ENCODE measurements at places on chromosomes 6 and 20. TPM values are rescaled to one million over a fixed set of nuclear protein-coding genes. Genes with fewer than 3 reads are reported as not detected.

GRCh38 chr6:286681-287488 is 5.4 kb upstream of the DUSP22 start:
- no peak for DNase-seq

DNA sequence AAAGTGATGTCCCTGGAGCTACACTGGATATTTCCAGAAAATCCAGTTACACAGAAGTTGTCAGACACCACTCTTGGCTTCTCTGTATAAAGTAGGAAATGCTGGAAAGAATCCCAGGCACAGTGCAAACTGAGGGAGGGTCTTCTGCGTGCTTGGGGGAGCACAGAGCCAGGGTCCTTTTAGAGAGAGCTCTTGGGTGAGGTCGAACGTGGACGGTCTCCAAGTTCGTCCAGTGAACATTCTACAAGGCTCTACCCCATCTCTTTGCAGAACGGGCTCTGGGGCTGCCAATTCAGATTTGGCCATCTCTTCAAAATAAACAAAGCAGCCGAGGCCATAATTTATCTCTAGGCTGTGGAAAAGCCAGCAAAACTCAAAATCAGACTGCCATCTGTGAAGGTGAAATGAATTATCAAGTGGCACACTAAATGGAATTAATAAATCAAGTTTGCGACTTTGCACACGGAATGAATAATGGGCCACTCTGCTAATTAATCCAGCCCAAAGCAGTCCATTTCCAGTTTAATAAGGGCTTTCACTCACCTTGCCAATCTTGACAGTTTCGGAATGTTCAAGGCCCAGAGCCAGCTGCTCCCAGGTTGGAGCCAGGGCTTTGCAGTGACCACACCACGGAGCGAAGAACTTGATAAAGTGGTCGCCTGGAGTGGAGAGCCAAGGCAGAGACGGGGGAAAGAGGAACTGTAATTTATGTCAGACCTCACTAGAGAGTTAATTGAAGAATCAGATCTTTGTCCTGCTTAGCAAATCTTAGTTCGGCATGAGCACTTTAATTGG is 19.3 kb downstream of the TXNDC5 start:
- no peak for DNase-seq

DNA sequence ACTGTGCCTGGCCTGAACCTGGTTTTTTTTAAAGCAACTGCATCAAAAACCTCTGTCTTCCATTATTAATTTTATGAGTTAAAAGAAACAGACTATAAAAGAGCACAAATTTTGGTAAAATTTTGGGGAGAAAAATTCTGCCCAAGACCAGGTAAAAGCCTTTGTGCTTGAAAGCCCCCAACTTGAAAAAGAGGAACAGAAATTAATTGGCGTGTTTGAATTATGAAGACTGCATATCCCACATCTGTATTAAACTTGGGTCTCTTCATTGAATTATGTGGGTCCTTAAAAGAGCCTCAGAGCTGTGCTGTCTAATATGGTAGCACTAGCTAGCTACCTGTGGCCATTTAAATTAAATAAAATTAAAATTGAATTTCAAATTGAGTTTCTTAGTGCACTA is 41.2 kb downstream of the COL11A2 start:
- DNase-seq = no peak

DNA sequence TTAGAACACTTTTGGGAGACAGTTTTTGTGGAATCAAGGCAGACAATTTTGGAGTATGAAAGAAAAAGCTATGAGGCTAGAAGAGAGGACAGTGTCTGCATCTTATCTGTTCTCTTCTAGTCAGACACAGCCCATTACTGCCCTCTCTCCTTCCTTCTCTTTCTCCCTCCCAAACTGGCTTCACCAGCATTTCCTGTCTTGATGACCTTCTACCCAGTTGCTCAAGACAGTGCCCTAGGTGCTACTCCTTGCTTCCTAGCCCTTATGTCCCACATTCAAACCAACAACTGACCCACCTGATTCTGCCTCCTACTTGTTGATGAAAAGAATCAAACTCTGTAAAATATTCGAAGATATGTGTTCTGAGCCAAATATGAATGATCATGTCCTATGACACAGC is 116.4 kb upstream of the RIPOR2 start:
- DNase-seq = no peak

DNA sequence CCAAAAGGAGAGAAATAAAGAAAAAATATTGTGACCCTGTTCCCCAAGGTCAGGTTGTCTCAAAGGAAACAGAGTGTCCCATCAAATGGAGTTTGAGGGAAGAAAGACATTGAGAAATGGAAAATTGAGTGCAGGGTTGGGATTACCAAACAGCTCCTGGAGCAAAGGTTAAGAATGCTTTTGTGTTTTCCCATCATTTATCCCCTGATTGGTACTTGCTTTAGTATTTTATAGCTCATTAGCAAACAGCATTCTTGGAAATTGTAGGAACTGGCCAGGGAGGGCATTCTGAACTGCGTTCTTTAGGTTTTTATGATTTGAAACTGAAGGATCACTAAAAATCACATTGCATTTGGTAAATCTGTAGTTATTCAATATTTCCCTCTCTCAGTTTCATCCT is 59.0 kb upstream of the NELFCD start:
- no peak for DNase-seq

- DNase-seq = no peak
Measured at GRCh38 chr6:26197933-26198721, 110.9 kb downstream of the HFE start.

DNA sequence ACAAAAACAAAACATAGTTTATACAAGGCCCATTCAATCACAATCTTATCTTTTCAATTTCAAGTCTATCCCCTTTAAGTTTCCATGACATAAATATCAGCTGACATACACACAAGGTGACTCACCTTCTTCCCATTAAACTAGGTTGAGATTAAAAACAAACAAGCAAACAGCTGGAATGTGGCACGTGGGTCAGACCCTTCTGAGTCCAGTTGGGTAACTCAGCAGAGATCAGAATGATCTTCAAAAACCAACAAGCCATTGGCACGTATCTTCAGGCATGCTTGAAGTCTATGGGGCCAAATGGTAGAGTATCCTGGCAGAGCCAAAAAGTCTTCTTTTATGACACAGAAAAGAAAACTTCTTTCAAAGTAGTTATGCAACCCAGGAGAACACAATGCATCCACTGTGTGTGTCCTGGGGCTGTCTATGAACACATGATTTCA is 603.5 kb upstream of the CITED2 start:
- no peak for DNase-seq

DNA sequence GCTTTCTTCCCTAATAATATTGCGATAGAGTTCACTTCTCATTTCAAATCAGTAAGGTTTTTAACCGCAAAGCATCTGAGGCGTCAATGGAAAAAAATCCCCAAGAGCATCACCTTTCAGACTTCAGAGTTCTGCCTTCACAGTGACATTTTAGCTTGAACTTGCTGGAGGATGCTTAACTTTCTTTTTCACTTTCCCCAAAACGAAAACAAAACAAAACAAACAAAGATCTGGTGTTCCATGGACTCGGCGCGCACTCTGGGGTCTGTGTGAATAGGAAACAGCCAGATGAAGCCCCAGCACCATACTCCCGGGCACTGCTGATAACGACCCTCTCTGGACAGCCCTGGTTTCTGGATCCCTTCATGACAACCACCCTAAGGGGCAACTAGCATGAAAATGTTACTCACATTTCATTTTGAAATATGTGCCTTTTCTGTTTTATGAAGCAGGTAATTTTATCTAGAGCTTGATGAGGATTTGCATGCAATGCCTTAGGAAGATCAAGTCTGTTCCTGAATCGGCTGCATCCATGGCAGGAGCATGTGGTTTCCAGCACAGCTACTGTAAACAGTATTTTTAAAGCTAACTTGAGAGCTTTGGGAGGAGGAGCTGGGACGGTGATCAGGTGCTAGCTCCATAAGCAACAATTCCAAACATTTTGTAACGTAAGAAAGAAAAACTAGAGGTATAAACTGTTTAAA is 44.5 kb downstream of the RAMACL start:
- no peak for DNase-seq

- DNase-seq = no peak
Measured at GRCh38 chr20:38001981-38002380, 31.3 kb downstream of the TTI1 start.

DNA sequence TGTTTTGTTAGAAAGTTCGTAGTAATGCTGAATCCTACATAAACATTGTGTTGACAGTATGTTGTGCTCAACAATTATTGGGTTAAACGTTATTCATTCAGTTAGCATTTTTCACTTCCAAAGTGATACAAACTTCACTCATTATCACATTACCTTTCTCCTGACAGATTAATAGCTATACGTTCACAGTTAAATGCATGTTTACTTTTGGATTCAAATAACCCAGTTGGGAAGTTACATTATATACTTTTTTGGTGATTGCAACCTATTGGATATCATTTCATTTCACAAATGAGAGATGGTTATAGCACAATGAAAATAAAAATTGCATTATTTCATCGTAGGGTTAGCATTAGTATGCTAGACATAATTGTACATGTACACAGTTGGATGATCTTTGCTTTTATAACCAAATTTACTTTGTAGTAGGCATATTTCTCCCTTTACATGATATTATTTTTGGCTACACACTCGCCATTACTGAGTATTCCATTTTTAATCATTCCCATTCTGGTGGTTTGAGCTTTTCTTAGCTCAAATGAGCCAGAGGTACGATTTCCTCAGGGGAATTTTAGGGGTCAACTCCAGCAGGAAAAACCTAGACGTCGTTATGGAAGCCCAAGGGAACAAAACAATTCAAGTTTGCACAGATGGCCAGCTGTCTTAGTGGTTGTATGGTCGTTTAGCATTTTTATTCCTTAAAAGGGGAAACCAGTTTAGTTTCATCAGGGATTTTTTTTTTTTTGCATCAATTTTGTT is 2.1 kb upstream of the HIVEP1 start:
- no peak for DNase-seq

- DNase-seq = no peak
Measured at GRCh38 chr20:64216036-64216435, 39.5 kb upstream of the PCMTD2 start.

- DNase-seq = no peak
Measured at GRCh38 chr6:18543051-18543450, 155.9 kb downstream of the RNF144B start.

- no peak for DNase-seq
Measured at GRCh38 chr6:101403216-101403945, 9.9 kb downstream of the GRIK2 start.

GRCh38 chr6:34021554-34022190 is 124.2 kb downstream of the GRM4 start:
- DNase-seq = no peak

The CPNE5 gene
- 6.7 TPM for total RNA-seq

The LY6G6D gene
- total RNA-seq = not detected

The KIF13A gene
- total RNA-seq = 145 TPM

Data from cardiac septum (tissue), 1 donor.